Amniotic epithelial cell (primary cell): ENCODE measurements at places on chromosomes 12 and 14.

- DNase-seq, result no peak
These were observed 62.5 kb downstream of the PAX9 start for GRCh38 chr14:36724162-36724561.

- peak; percentile 94 for DNase-seq
These were observed 136.1 kb upstream of the MAX start for GRCh38 chr14:65238456-65238855.

DNA sequence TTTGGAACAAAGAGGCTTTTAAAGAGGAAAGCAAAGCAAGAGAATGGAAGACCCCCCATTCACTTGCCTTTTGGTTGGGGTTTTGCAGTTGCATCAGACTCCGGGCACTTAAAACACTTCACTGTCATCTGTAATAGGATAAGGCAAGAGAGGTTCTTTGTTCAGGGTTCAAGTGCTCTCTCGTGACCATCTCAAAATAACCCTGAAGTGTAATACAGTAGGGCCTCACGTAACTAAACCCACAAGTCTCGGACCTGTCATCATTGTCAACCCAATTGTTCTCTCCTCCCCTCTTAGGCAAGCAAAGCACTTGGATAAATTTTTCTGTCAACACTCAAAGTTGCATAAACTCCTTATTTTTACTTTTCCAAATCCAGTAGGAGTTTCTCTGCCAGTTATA, 26.9 kb upstream of the MYBPC1 start:
- DNase-seq, result no peak

GRCh38 chr14:75411214-75411540, 16.6 kb upstream of the JDP2 start:
- DNase-seq, result no peak

- peak; percentile 18 for DNase-seq
These were observed 55.3 kb downstream of the FIGNL2 start for GRCh38 chr12:51793201-51793600.
